Activated T-helper 1 cell treated with Interleukin-2 at 50 U/mL for 16 hours (primary cell): ENCODE measurements at places on chromosomes 11 and 22.

DNA sequence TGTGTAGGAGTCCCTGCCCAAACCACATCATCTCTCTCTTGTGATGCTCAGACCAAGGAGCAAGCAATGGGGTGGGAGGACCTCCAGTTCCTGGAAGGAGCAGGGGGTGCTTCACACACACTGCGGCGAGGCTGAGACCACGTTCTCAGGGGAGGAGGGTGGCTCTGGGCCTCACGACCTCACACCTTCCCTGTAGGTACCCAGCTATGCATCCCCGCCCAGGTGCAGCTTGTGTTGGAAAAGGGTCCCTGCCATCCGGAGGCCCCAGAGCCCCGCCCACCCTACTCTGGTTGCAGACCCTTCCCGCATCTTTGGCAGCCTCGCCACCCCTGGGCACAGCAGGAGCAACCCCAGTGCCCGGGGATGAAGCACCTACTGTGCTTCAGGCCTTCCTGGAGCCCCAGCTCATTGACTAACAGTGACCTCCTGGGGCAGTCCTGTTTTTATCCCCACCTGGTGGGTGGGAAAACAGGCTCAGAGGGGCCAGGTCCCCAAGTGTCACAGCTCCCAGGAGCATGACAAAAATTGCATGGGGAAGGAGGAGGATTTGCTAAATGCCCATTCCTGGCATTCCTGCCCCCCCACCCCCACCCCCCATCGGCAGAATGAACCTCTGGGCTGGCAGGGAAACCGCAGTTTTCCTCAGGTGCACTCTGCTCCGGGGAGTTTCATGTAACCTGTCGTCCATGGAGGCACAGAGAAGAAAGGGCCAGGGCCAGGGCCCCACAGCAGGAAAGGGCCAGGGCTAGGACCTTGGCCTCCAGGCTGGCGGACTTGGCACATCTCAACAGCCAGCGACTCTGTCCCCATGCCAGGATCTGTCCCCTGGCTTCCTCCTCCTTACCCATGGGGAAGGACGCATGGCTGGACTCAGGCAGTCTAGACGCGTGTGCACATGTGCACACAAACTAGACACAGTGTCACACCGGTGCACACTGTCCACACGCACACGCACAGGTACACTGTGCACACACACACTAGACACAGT is 81.0 kb downstream of the IGLL1 start:
- DNase-seq, result no peak

GRCh38 chr11:122696662-122697061 is 41.1 kb downstream of the UBASH3B start:
- peak; percentile 54 for DNase-seq

DNA sequence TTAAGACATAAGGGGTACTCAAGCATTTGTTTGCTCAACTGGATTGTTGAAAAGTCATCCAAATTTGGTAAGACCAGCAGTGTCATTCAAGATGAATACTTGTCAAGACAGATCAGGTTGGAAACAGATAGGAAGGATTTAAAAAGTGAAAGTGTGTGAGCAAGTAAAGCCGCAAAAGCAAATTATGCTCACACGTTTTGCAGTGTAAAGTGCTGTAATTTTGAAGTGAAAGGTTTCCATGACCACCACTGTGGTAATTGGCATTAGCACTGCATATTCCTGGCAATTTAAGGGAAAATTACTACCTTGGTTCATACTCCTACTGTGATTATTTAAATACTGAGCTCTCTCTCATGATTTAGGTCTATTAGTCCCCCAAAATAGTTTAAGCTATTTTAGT is 704.1 kb upstream of the CCDC179 start:
- DNase-seq, result no peak

- DNase-seq, result no peak
Measured at GRCh38 chr11:35372565-35373283, 46.6 kb downstream of the SLC1A2 start.

DNA sequence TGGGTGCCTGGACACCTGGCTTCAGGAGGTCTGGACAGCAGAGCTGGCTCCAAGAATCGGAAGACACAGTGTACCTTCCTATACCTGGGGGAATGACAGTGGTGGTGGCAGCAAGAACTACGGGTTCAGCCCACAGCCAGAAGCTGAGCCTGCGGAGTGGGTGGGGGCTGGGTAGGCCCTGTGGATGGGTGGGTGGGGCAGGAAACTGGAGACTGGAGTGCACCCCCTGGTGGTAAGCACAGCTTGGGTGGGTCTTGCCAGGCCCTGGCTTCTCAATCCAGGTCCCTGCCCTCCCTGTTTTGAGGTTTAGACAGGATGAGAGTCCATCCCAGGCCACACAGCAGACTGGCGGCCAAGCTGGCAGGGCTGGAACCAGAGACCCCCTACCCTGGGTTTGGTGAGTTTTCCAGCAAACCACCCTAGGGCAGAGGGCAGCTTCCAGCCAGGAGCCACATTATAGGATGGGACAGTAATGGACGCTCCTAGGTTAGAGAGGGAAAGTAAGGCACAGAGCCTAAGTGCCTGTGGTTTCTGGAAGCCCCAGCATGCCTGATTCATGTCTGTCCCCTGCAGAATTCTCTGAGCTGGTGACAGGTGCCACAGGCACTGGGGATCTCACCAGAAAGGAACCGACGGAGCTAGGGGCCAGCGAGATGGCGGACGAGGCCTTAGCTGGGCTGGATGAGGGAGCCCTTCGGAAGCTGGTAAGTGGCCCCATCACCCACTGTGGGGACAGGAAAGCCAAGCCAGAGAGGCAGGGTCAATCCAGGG is 1.7 kb downstream of the SMTN start:
- DNase-seq, result no peak

GRCh38 chr11:130555251-130555841 is 106.9 kb downstream of the ADAMTS15 start:
- no peak for DNase-seq

DNA sequence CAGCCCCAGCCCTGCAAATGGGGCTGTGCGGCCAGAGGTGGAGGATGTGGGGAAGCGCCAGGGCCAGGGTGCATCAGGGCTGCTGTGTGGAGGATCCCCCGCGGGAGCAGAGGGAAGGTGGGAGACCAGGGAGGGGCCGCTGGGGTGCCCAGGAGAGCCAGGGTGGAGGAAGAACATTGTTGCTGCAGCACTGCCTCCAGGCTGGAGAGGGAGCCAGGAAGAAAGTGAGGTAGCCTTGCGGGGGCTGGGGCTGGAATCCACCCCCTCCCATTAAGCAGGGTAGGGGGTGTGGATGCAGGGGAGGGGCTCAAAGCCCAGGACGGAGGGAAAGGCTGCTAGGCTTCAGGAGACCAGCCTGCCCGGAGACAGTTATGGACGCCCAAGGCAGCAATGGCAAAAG is 15.0 kb downstream of the CABP7 start:
- DNase-seq, result no peak

GRCh38 chr11:116342148-116342547 is 430.6 kb downstream of the BUD13 start:
- DNase-seq, result no peak

- no peak for DNase-seq
Measured at GRCh38 chr22:49972163-49973017, 11.8 kb downstream of the PIM3 start.

DNA sequence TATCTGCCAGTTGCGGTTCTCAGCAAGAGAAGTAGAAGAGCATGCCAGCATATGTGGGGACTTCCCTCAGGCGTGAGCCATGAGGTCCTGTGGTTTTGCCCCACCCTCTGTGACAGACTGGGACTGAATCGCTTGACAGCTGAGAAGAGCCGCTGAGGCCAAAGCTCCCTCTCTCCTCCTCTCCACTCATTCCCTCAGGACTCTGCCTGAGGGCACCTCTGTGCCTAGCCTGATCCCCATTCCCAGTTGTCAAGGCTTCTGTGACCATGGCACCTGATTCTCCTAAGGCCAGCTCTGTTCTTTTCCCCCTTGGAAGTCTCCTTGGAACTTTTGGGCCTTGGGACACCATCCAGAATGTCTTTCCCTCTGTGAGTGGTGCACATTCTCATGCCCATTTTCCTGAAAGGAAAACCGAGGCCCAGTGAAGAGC is 27.0 kb downstream of the ART5 start:
- peak; percentile 2 for DNase-seq

DNA sequence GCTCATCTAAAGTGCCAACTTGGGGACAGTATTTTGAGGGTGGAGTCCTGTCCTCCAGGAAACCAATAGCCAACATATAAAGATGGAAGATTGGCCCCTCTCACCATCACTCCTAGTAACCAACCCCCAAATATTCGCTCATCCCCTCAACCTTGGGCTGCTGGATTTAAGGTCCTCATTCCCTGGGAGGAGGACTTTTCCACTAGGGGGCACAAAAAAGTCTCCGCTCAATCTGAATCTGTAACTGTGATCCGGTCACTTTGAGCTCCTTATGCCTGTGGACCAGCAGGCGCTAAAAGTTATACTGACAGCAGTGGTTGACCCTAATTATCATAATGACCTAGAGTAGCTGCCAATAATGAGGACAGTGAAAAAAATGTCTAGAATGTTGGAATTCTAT is 20.5 kb upstream of the CLPB start:
- no peak for DNase-seq

DNA sequence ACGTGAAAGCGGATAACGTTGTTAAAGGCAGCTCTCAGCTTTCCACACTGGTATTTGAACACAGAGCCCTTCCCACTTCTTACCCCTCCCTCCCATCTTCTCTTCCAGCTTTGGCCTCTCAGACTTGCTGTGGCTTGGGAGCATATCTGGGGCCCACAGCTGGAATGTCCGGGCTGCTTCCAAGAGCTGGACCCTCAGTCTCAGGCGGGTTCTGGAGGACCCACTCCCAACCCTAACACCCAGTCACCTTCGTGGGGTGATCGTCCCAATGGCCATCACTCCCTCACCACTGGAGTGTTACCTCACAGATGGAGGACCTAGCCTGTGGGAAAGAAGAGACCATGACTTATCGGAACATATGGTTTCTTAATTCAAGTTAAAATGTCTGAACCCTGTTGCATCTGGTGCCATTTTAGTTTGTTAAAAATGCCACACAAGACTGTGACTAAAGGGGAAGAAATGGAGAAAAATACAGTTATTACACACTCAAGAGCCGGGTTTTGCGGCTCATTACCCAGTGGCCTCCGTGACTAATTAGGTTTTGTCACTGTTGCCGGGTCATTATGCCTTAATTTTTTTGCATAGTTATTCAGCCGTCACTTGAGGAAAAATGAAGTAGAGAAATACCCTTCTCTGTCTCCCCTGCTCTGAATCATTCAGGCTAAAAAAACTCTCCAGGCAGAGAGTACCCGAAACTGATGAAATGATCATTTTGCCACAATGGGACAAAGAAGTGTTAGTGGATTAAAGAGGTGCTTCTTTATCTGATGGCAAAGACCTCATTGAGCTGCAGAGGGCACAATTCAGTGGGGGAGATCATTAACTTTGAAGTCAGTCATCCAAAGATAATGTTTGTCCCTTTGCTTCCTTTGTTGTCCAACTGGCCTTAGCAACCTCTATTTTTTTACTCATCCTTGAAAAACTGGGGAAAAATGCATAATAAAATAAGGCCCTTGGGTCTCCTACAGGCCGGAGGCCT is 87.2 kb upstream of the HTATIP2 start:
- DNase-seq, result no peak

- no peak for DNase-seq
Measured at GRCh38 chr11:70871881-70872280, 380.5 kb downstream of the SHANK2 start.

GRCh38 chr11:11845071-11845470 is 3.3 kb downstream of the USP47 start:
- no peak for DNase-seq

GRCh38 chr11:91100427-91100826 is 877.6 kb upstream of the CHORDC1 start:
- no peak for DNase-seq

GRCh38 chr11:66694732-66695207 is 17.1 kb upstream of the RBM4B start:
- peak; percentile 61 for DNase-seq
